CD8-positive, alpha-beta memory T cell (primary cell): ENCODE measurements at places on chromosomes 11 and 22.
A peak's percentile ranks its signal among the peaks of the same experiment; 100 is the strongest.

GRCh38 chr11:110031171-110031570 is 62.0 kb upstream of the ZC3H12C start:
- DNase-seq, result no peak

GRCh38 chr11:11036848-11037732 is 179.2 kb upstream of the ZBED5 start:
- DNase-seq, result peak; percentile 35

DNA sequence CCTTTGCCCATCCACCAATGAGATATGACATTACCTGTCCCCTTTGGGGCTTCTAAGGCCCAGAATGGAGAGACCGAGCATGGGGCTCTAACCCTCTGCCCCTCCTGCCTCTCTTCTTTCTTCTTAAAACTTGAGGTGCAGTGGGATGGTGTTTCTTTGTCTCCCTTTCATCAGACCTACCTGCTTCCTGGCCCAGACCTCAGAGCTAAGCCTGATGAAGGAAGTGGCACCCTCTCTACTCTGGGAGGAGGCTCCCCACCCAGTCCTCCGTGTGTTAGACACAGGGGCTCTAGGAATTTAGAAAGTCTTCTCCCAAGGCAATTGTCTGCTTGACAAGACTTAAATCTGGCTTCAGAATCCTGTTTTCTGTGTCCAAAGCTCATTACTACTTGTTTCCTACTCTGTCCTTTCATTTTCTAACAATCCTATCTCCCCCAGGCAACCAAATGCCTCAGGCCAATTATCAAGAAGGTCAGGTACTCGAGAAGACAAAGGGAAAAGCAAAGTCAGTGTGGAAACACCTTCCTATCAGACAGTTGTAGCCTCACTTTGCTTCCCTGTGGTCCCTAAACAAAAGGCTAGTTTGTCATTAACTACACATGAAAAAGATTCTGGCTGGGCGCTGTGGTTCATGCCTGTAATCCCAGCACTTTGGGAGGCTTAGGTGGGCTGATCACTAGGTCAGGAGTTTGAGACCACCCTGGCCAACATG is 20.3 kb upstream of the PARVA start:
- DNase-seq, result no peak

- DNase-seq, result no peak
Observed at GRCh38 chr11:75476739-75477613, 44.0 kb upstream of the KLHL35 start.

DNA sequence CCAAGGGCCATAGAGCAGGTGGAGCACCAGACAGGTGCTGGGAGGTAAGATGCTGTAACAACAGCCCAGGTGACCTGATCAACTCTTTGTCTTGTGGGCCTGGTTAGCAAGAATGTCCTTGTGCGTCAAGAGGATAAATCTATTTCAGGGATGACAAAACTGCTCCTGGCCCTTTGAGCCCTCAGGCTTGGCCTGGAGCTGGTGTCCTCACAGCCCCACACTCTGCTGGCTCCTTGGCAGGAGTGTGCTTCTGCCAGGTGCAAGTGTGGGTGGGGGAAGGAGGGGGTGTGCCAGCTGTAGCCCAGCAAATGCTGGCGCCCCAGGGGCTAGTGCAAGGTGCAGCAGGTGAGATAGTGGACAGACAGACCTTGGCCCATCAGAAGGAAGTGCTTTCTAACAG is 19.5 kb downstream of the AMPD3 start:
- DNase-seq, result no peak

- DNase-seq, result no peak
Observed at GRCh38 chr22:24580276-24580675, 12.6 kb downstream of the LRRC75B start.

GRCh38 chr11:65448418-65449105 is 26.0 kb downstream of the NEAT1 start:
- DNase-seq, result peak; percentile 33

GRCh38 chr11:70038034-70038834 is 39.9 kb upstream of the ANO1 start:
- no peak for DNase-seq

DNA sequence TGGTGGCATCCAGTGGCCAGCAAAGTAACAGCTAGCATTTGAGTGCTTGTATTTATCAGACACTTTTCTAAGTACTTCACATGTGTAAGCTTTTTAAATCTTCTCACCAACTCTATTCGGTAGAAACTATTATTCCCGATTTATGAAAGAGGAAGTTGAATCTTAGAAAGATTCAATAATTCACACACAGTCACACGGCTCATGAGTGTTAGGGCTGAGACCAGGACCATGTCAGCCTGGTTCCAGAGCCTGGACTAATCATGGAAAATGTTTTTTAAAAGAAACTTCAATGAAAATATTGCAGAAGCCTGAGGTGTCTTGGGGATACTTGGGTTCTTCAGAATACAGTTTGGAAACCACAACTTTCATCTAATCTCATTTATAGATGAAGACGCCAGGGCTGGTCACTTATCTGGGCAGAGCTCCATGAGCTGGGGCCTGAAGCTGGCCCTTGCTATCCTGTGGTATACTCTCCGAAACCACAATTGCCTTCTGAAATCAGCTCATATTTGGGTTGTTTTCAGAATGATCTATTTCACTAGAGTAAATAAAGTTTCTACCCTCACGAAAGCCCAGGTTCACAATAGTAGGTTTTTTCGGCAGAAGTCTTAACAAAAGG is 4.3 kb upstream of the CRTAM start:
- DNase-seq, result no peak

DNA sequence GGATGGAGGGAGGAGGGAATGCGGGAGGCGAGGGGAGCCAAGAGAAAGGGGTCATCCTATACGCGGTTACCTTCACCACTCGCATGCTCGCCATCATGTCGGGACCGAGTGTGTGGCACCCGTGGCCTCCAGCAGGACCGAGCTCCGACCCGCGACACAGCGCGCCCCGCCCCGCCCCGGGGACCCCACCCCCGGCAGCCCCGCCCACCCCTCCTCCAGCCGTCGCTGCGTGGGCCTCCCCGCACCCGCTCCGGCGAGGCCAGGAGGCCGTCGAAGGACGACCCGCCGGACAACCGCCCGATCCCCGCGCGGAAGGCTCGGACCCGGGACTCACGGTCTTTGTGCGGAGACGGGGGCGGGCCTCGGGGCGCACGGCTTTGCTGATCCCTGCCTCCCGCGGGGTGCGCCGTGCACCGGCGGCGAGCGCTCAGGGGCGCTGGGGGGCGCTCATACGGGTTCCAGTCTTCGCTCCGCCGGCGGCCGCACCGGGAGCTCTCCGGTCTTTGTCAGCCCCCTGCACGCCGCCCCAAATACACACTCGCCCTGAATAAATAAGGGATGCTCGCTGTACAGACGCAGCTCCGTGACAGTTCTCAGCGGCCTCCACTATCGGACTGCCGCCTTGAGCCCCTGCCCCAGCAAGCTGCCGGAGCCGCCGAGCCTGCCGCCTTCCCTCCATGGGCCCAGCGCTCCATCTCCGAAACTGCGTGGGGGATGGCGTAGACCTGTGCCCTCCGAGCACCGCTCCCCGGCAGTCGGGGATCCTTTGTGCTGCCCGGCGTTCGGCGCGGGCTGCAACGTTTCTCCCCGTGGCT is at the start of gene UBE2L6:
Gene UBE2L6, minus strand, starts transcription at position 158 of the 815 bp plus-strand sequence. Its CDS starts 61 bp downstream, at position 97.
- peak; percentile 56 for DNase-seq

DNA sequence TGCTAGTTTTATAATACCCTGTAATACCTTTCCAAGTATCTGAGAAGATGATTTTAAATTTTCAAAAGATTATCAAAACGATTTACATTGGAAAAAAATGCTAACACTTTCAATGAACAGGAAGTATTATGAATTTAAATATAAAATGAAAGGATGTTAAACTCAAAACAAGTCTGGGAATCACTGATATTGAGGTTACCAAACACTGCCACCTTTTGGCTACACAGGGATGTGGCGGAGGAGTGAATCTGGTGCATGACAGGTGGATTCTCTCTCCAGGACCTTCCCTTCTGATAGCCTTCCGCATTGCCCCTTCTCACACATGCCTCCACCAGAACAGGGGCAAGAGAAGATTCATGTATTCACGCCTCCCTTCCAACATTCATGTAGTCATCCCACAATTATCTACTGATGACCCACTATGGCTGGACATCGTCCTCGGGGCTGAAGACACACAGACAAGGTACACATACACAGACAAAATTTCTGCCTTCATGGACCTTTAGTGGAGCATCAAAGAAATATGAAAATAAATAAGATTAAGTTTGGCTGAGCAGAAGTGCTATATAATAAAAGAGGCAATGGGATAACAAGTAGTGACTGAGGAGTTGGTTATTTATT is 34.7 kb downstream of the ATG16L2 start:
- peak; percentile 34 for DNase-seq

GRCh38 chr11:5719703-5720495 is 16.3 kb upstream of the OR56B1 start:
- DNase-seq, result no peak

DNA sequence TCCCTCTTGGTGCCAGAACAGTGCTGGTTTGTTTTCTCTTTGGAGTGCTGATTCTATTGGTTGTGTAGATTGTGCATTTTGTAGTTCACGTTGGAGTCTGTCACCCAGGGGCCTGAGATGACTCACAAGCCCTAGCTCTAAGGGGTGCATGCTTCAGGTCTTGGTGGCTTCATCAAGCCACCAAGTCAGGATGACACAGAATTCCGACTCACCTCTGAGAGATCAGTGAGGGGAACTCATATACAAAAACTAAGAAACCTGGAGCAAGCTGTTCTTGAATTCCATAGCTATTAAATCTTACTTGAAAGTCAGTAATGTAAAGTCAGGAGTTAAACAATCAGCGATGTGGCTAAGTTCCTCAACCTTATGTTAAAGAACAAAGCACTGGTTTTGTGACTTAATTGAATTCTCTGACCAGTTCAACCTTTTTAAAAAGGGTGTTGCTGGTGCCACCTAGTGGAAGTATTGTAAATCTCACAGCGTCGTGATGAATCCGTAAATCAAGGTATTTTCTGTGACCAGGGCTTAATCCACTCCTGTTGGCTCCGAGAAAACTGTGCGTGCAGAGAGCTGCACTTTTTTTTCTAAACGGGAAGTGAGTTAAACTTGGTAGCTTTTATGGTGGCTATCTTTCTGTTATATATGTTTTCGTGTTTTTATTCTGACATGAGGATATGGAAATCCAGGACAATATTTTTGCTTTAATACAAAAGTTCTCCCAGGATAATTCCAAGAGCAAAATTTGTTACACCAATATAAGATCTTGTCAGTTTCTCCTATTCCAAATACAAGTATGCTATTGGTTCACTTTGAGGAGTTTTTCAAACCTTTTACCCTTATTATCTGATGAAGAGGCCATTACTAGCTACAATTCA is 14.6 kb downstream of the MMP13 start:
- no peak for DNase-seq

DNA sequence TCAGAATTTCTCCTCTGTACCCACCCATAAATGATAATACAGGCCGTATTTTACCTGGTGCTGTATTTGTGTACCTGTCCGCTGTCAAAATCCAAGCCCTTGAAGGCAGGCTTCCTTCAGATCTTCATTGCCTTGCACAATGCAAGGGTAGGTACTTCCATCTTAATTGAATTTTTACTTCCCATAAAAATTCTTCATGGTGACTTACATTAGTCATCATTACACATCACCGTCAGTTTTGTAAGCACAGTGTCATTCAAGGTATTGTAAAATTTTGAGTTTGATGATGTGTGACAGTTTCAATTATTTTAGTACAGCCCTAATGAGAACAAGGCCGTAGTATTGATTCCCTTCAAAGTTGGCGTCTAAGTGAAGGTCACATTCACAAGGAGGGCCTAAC is 770 bp upstream of the TSG101 start:
- DNase-seq, result peak; percentile 3

DNA sequence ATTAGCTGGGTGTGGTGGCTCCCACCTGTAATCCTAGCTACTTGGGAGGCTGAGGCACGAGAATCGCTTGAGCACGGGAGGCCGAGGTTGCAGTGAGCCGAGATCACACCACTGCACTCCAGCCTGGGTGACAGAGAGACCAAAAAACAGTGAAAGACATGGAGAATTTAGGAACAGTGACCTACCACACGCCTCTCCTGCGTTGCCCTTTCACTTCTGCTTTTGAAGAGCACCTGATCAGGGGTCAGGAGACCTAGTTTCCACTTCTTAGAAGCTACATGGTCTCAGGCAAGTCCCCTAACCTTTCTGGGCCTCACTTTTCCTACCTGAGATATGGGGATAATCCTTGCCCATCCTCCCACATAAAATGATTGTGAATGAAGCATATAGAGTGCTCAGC is 12.2 kb downstream of the SLC35C1 start:
- DNase-seq, result no peak

DNA sequence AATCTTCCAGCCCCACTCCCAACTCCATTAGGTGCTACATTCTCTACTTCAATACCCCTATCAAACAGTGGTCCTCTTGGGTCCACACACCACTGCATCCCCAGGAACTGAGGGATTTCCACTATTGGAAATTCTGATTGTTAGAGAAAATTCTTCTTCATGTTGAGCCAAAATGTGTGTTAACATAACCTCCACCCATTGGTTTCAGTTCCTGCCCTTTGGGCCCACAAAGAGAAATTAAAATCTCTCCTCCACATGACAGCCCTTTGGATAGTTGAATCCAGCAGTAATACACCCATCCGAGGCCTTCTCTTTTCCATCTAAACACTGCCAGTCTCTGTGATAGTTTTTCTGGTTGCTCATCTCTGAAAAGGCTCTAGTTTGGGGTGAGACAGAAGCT is 2.1 kb downstream of the VSIG2 start:
- no peak for DNase-seq

DNA sequence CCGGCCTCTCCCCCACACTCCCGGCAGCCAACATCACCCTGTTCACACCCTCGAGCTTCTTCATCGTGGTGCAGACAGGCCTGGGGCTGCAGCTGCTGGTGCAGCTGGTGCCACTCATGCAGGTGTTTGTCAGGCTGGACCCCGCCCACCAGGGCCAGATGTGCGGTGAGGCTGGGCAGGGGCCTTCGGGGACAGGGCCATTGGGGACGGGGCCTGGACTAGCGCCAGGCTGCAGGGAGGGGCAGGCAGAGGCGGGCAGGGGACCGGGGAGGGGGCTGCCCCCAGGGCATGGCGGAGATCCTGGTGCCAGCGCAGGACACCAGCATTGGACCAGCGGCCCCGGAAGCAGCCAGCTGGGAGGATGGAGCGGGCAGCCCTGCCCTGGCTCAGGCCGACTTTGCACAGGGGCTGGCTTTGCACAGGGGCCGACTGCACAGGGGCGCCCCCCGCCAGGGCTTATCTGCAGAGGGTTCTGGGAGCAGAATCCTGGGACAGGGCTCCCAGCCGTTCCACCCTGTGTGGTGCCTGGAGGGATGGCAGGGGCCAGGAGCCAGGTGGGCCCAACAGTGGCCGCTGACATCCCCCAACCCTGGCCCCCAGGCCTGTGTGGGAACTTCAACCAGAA is 8.6 kb downstream of the MUC5B start:
- DNase-seq, result peak; percentile 41

GRCh38 chr11:128965485-128965884 is 22.8 kb upstream of the TP53AIP1 start:
- no peak for DNase-seq

- DNase-seq, result no peak
Observed at GRCh38 chr11:134512061-134512460, 100.0 kb upstream of the B3GAT1 start.

- DNase-seq, result no peak
Observed at GRCh38 chr11:35265755-35266454, 126.9 kb downstream of the CD44 start.

GRCh38 chr11:128502726-128503125 is 84.6 kb downstream of the ETS1 start:
- no peak for DNase-seq

- DNase-seq, result no peak
Observed at GRCh38 chr11:36347384-36347906, 51.4 kb downstream of the PRR5L start.

- DNase-seq, result no peak
Observed at GRCh38 chr11:61851113-61851899, 23.2 kb downstream of the FADS2 start.

GRCh38 chr22:26568207-26568706 is 21.7 kb downstream of the TPST2 start:
- no peak for DNase-seq

GRCh38 chr11:76119779-76120178 is 86.5 kb downstream of the WNT11 start:
- DNase-seq, result no peak
